ENCODE measurements at places on chromosomes 5 and 9. TPM values are rescaled to one million over a fixed set of nuclear protein-coding genes. Genes with fewer than 3 reads are reported as not detected.

GRCh38 chr9:74115976-74116375, 381.2 kb upstream of the RORB start:
- H3K36me3 ChIP-seq = no peaks in the 10 kb centered on the region
- no peak for DNase-seq
- H3K4me3 ChIP-seq = no peak overlapping the region
- H3K27me3 ChIP-seq = no peaks in the 10 kb centered on the region
- no peaks in the 10 kb centered on the region for H3K4me1 ChIP-seq

Gene CCDC180
- 1.6 TPM for total RNA-seq

DNA sequence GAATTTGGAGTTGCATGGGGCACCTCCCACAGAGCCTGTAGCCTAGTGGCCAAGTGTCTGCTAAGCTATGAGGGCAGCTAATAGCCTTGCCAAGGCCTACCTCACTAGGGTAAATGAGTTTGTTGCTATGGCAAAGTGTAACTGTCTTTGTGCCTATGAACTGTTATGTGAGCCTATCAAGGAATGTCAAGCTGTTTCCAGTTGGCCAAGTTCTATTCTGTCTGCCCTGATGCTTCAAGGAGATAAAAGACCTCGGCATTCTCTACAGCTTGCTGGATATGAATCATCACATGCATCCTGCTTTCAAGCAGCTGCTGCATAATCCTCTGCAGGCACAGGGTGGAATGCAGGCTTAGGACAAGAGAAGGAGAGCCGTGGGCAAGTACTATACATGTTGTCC, 69.8 kb upstream of the CCDC112 start:
- no peak overlapping the region for H3K4me3 ChIP-seq
- DNase-seq = no peak
- no peaks in the 10 kb centered on the region for H3K36me3 ChIP-seq
- H3K27ac ChIP-seq = no peak overlapping the region

Gene PCDHA9
- total RNA-seq = not detected

DNA sequence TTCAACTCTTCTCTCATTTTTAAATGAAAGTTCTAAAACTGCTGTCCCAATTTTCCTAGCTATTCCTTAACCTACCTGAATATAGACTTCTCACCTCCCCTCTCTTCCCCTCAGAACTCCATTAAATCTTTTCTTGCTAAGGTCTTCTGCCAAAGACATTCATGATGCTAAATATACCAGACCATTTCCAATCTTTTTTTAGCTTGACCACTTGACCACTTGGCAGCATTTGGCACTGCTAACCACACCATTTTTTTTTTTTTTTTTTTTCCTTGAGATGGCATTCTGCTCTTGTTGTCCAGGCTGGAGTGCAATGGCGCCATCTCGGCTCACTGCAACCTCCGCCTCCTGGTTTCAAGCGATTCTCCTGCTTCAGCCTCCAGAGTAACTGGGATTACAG, 3.6 kb upstream of the ZNF131 start:
- no peaks in the 10 kb centered on the region for H3K36me3 ChIP-seq
- DNase-seq = no peak
- no peaks in the 10 kb centered on the region for H3K27me3 ChIP-seq
- H3K4me3 ChIP-seq = no peak overlapping the region
- H3K4me1 ChIP-seq = peaks cover 5% of the 10 kb centered on the region

DNA sequence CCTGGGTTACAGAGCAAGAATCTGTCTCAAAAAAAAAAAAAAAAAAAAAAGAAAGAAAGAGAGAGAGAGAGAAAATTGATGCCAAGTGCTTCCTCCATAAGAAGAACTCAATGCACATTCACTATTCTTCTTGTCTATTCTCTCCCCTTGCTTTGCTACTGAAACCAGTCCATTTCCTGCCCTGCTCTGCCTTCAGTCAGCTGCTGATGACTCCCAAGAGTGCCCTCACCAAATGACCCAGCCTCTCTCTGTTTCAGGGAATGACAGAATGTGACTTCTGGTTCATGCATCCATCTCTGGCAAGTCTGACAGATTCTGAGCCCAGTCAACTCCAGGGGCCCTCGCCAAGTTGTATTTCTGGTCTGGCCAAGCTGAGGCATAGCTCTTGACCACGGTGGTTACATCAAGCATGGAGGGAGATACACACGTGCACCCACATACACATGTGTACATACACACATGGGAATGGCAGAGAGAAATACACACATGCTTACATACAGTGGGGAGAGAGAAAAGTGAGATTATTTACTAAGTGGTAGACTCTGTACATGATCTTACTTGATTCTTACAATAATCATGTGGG, 106.2 kb downstream of the NSG2 start:
- H3K4me3 ChIP-seq = no peak overlapping the region
- H3K27me3 ChIP-seq = no peaks in the 10 kb centered on the region
- DNase-seq = no peak
- no peaks in the 10 kb centered on the region for H3K4me1 ChIP-seq
- no peak overlapping the region for H3K27ac ChIP-seq

DNA sequence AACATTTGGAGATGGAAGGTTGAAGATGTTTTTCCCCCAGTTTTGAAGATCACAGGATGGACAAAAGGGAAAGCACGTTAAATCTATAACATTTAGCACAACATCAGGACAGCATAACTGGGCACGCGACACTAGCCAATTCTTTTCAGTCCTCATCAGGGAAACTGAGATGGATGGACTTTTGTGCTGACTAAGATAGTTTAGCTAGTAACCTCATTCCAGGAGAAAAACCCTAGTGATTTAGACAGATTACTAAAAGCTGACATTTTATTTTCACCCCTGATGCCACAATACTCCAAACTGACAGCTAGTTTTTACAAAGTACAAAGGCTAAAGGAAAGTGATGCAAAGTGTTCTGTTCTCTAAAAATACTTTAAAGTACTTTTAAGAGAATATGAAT, 53.3 kb downstream of the EPB41L4B start:
- no peak for DNase-seq
- H3K36me3 ChIP-seq = no peaks in the 10 kb centered on the region

DNA sequence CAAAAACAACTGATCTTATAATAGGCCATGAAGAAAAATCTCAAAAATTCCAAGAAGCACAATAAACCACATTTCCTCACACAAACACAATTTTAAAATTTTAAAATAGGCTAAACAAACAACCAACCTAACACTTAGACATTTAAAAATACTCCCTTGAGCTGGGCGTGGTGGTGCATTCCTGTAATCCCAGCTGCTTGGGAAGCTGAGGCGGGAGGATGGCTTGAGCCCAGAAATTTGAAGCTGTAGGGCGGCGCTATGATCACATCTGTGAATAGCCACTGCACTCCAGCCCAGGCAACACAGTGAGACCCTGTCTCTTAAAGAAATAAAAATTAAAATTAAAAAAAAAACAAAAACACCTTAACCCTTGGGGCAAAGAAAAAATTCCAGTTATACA, 36.9 kb upstream of the TESK1 start:
- H3K4me3 ChIP-seq = no peak overlapping the region
- H3K36me3 ChIP-seq = no peaks in the 10 kb centered on the region
- no peak for DNase-seq
- no peaks in the 10 kb centered on the region for H3K4me1 ChIP-seq
- no peak overlapping the region for H3K27ac ChIP-seq

Gene CDKN2A
- total RNA-seq = 1.6 TPM

- H3K4me1 ChIP-seq = no peaks in the 10 kb centered on the region
- H3K36me3 ChIP-seq = peaks cover 19% of the 10 kb centered on the region
- H3K27me3 ChIP-seq = no peaks in the 10 kb centered on the region
- no peak overlapping the region for H3K27ac ChIP-seq
Observed at GRCh38 chr5:14426521-14426920, 155.1 kb upstream of the OTULINL start.

DNA sequence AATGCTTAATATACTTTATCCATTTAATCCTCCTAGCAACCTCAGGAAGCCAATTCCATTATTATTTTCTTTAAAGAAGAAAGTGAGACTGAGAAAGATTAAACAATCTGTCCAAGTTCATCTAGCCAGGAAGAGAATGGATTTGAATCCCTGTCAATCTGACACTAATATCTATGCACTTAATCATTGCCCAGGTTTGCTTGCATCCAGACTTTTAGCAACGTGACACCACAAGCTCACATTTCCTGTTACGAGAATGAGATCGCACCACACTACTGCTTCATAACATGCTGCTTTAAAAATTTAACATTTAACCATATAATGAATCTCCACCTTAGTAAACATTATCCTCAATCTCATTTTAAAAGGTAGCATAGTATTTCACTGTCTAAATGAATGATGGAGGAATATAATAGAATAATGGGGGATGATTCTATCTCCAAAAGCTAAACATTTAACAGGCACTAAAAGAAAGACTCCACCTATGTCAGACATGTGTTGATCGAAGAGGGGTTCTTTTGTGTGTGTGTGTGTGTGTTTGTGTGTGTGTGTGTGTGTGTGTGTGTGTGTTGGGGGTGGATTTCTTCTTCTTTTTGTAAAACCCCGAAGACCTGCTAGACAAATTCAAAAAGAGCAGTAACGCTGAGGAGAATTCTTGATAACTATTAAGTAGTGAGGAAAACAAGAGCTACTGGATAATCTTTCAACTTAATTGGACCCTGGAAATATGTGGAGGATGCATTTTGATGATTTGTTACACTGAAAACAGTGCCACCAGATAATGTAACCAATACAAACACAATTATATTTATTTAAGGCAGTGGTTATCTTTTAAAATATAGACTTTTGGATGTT, 138.7 kb upstream of the NR3C1 start:
- no peak for DNase-seq
- no peak overlapping the region for H3K4me3 ChIP-seq
- no peaks in the 10 kb centered on the region for H3K4me1 ChIP-seq
- no peak overlapping the region for H3K27ac ChIP-seq
- no peaks in the 10 kb centered on the region for H3K36me3 ChIP-seq

- H3K27me3 ChIP-seq = no peaks in the 10 kb centered on the region
- H3K36me3 ChIP-seq = no peaks in the 10 kb centered on the region
- H3K27ac ChIP-seq = no peak overlapping the region
- no peak overlapping the region for H3K4me3 ChIP-seq
- peak; percentile 32 for DNase-seq
Observed at GRCh38 chr5:168747987-168748777, 169.0 kb upstream of the PANK3 start.

Gene DNM1
- total RNA-seq = 0.94 TPM

DNA sequence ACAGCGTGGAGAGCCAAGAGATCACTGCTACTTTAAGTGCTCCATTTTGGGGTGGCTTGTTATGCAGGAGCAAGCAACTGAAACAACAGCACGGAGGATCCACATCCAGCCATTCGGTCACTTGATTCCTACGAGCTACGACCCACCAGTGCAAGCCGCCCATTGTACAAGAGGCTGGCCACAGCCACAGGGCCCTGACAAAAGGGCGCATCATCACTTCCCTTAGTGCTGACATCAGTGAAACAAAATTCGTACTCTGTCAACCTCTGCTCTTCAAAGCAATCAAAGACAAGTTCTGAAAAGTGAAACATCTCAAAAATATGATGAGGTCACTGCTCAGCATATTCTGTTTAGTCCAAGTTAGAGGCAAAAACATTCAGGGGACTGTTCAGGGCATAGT, 168.4 kb downstream of the GADD45G start:
- no peaks in the 10 kb centered on the region for H3K4me1 ChIP-seq
- no peaks in the 10 kb centered on the region for H3K36me3 ChIP-seq
- H3K27ac ChIP-seq = no peak overlapping the region
- DNase-seq = no peak

GRCh38 chr5:102498271-102499034, at the start of gene SLCO6A1:
TSS of gene SLCO6A1 (minus strand) at chr5:102499001. CDS start at chr5:102498844, 157 bp downstream.
- no peak within 1 kb of the TSS for H3K4me3 ChIP-seq
- DNase-seq = no peak
- no peaks in the 10 kb centered on the region for H3K36me3 ChIP-seq
- no peaks in the 10 kb centered on the region for H3K27me3 ChIP-seq
- H3K27ac ChIP-seq = no peak within 1 kb of the TSS

DNA sequence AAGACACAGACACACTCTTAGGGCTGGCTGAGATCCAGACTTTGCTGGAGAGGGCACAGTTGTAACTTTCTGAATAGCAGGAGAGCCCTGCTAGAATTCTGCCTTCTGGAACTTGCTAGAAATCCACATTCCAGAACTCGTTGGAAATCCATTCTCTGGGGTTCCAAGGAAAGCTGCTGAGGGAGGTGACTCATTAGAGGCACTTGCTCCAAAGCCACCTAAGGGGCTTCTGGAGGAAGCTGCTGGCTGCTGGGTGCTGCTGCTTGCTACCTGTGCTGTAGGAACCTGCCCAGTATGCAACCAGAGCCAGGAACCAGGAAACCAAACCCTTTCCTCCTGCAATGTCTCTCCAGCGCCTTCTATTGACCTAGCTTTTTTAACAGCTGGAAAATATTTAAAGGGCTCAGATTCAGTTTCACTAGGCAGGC, 4.1 kb upstream of the TLE4 start:
- no peak overlapping the region for H3K27ac ChIP-seq
- peaks cover 16% of the 10 kb centered on the region for H3K4me1 ChIP-seq
- DNase-seq = no peak
- H3K4me3 ChIP-seq = no peak overlapping the region

- H3K4me3 ChIP-seq = no peak overlapping the region
- H3K36me3 ChIP-seq = peaks cover 49% of the 10 kb centered on the region
- DNase-seq = no peak
Observed at GRCh38 chr9:90878562-90878961, 76.9 kb downstream of the SYK start.

Data from thymus (tissue), 14 donors.